CD4-positive, alpha-beta T cell treated with Interleukin-10 for 1 hour (primary cell): ENCODE measurements at places on chromosomes 16 and 17.

DNA sequence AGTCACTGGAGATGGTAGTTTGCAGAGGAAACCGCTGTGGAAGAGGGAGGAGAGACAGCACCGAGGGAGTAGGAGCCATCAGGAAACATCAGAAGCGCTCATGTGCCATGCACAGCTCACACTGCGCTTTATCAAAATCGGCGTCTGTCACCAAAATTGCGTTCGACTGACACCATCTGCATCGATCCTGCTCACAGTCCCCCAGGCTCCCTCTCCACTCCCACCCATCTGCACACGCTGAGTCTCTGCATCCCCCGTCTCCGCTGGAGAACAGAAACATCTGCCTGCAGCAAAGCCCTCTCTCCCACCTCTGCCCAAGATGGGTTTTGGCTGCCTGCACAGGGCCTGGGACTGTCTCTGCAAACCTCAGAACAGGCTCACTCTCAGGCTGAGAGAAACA, 187.5 kb upstream of the RPL38 start:
- no peak for DNase-seq

DNA sequence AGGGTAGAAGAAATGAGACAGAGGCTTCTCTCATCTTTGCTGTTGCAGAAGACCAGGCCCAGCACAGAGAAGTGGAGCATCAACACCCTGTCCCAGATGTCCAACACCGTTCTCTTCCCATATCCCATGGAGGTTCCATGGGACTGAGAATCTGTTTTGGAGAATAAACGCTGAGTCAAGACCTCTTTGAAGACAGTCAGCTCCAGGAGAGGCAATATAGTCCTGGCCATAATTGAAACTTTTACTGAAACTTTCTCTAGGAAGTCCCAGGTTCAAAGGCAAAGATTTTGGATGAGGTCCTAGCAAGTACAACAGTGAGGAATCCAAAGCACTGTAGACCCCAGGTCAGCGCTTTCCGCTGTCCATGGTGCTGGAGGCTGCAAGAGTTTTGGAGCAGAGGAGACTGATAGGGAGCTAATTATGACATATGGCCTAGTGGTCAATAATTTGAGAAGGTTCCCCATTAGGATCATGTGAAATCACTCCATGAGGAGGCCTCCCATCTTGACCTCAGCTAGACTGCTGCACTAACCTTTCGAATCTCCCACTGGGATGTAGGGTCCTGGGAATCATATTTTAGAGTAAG, 36.0 kb downstream of the OSBPL7 start:
- DNase-seq, result peak; percentile 15

- no peak for DNase-seq
Observed at GRCh38 chr16:48354877-48355855, 30.0 kb downstream of the SIAH1 start.

GRCh38 chr17:7572338-7572587, 7.2 kb upstream of the CD68 start:
- no peak for DNase-seq

DNA sequence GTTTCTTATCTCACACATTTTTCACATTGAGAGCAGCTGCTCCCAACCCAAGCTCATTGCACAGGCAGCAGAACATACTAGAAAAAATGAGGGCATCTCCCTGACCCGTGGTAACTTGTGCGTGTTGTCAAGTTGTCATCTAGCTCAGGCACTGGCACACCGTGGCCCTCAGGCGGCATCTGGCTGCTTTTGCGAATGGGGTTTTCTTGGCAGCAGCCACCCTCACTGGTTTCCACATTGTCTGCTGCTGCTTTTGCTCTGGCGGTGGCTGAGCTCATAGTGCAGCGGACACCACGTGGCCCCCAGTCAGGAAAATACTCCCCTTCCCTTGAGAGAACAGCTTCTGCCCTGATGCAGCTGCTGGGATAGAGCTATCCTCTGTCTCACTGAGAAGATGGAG, 9.4 kb upstream of the TEDC2 start:
- DNase-seq, result no peak

DNA sequence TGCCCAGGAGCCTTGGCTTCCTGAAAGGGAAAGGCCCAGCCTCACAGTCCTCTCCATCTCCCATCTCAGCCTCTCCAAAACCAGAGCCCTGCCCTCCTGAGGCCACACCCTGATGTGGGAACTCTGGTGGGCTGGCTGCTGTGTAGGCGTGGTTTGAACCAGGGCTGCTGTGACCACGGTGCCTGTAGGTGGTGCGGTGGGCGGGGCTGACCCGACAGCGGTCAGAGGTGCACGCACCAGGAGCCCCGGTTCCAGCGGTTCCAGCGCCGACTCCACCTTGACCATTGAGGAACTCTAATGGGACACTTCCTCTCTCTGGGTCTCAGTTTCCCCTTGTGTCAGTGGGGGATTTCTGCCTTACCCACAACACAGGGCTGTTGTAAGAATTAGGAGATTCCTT, 2.4 kb downstream of the RAP1GAP2 start:
- no peak for DNase-seq

DNA sequence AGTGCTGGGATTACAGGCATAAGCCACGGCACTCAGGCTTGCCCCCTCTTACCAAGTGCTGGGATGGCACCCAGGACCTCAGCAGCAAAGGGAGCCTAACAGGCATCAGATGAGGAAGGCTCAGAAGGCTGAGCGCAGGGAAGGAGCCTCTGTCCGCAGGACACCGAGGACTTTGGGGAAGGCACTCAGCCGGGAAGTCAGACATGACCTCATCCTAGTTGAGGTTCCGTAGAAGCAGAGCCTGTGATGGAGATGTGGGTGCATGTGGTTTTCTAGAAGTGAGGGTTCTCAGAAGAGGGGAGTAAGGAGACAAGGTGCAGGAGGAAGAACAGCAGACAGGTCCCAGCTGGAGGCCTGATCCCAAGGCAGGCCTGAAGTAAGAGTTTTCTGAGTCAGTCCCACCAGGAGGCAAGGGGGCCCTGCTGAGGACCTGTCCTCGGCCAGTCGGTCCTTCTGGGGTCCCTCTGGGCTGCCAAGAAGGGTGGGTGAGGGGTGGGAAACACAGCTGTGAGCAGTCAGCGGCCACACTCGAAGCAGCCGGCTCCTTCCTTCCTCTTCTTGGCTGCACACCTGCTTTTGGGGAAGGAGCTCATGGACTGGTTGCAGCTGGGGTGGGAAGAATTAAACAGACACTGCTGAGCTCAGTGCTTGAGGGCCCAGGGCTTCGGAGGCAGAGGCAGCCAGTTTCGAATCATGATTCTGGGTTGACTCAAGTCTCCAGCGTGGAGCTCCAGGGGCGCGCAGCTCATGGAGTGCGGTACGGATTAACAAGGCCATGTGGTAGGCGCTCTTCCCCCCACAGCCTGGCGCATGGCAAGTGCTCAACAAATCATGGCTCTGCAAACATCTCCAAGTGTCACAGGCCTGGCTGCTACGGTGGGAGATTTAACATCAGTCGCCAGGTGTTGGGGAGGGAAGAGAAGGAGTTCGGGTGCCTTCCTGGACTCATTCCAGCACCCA, 38.9 kb upstream of the SNN start:
- no peak for DNase-seq

- no peak for DNase-seq
Observed at GRCh38 chr16:86671486-86672178, 93.3 kb downstream of the FOXL1 start.
